ENCODE measurements at places on chromosomes 3 and 15.

DNA sequence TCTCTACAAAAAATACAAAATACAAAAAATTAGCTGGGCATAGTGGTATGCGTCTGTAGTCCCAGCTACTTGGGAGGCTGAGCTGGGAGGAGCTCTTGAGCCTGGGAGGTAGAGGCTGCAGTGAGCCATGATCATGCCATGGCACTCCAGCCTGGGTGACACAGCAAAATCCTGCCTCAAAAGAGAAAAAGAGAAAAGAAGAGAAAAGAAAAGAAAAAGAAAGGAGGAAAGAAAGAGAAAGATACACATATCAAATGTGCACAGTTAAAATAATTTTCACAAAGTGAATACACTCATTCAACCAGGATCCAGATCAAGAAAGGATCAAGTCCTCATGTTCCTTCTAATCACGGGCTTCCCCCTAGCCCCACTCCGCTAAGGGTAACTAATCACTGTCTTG, 5.8 kb upstream of the C15orf61 start:
- DNase-seq: no peak

GRCh38 chr15:40593165-40593564, 884 bp upstream of the KNL1 start:
- DNase-seq: no peak

DNA sequence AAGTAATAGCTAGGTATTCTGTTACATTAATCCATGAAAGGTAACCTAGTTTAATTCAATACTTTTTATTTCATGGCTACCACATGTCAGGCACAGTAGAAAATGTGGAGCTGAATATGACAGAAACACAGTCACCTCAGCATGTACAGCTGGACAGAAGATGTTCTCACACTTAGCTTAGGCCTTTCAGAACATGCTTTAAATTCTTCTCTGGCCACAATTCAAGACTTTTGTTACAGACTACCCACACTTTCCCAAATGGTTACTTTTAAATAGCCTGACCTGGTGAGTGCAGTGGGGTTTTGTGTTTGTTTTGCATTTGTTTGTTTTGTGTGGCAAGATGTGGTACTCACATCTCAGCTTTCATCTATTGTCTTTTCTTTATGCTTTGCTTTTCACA, 1079.5 kb downstream of the IGSF11 start:
- no peak for DNase-seq

DNA sequence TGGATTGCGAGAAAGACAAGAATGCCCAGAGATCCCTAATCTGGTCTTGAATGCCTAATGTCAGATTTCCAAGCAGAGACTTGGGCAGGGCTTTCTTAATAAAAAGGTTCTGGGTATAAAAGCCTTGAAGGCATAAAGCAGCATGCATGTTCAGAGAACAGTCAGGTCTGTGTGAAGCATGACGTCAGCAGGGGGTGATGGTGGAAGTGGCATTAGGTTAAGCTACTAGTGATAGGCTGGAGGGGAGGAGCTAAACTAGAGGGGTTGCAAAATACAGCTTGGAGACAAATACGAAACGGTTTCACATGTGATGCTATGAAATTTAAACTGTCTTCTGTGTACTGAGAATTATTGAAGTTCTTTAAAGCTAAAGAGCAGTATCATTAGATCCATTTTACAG, 125.6 kb downstream of the VPS8 start:
- no peak for DNase-seq

DNA sequence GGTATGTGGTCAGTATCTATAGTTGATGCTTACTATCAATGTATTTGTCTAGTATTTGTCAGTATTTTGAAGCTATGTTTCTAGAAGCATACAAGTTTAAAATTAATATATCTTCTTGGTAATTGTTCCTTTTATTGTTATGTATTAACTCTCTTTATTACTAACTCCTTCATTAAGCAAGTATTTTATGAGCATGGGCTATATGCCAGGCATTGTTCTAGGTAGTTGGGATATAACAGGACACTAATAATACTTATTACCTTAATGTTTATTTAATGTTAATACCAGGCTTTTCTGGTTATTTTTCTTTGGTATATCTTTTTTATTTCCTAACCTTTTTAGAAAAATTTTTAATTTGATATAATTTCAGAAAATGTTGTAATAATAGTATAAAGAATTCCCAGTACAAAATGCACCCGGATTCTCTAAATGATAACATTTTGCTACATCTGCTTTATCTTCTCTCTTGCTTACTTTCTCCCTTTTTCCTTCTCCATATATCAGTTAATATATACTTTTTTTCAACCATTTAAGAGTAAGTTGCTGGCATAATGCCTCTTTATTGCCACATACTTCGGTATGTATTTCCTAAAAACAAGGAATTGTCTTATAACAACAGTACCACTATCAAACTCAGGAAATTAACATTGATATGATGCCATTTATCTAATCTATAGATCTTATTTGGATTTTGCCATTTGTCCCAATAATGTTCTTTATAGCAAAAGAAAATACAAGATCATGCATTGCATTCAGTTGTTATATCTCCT, 30.9 kb downstream of the LRRC49 start:
- DNase-seq: no peak

DNA sequence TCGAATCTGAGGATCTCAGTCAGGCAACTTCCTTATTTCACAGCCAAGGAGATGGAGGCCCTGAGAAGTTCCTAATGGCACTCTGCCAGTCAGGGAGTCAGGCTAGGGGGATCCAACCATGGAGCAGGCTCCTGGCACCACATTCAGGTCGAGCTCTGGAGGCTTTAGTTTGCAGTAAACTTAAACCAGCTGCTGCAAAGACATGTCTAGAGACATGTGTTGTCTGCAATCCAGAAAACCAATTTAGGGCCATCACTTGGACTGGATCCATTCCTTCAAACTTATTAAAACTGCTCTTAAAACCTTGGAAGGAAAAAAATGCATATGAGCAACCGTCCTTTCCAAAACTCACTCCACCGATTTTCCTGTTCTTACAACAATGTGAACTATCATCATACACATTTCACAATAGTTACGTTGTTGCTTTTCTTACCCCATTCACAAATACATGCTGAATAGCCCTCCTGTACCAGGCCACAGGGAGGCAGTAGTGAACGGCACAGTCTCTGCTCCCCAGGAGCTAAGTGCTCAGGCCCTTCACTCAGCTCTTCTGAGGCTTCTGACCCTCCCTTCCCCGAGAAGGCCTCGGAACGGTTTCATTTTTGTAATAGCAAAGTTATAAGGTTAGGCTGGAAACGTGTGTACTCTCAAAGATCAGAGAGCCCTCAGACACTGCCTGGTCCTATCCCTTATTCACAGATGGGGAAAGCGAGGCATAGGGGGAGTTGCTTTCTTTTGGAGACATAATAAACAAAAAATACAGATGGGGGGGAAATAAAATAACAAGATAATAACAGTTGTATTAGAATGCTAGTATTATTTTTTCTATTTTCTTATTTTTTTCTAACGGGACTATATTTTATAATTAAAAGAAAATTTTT, 20.1 kb downstream of the RFT1 start:
- peak; percentile 62 for DNase-seq

GRCh38 chr3:128447561-128448013, 19.1 kb downstream of the DNAJB8 start:
- no peak for DNase-seq

GRCh38 chr15:100859970-100860828, 19.4 kb upstream of the ALDH1A3 start:
- DNase-seq: no peak

- DNase-seq: no peak
Measured at GRCh38 chr3:140994316-140994715, 52.7 kb downstream of the SLC25A36 start.

DNA sequence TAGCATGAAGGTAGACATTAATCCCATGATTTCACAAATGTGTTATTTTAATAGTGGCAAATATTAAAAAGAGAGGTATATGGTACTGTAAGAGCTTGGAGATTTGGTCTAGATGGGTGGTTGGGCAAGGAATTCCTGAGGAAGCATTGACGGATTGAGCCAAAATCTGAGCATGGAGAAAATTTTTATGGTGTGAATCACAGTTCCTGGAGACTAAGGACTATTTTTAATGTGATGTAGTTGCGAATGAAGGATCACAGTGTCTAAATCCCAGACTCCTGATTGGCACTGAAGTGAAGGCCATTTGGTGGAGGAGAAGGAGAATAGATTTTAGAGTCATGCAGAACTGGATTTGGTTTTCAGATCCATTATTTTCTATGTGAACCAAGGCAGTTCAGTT, 188.7 kb upstream of the FEZF2 start:
- peak; percentile 68 for DNase-seq

- DNase-seq: no peak
Measured at GRCh38 chr3:135000465-135000864, 205.4 kb downstream of the EPHB1 start.

DNA sequence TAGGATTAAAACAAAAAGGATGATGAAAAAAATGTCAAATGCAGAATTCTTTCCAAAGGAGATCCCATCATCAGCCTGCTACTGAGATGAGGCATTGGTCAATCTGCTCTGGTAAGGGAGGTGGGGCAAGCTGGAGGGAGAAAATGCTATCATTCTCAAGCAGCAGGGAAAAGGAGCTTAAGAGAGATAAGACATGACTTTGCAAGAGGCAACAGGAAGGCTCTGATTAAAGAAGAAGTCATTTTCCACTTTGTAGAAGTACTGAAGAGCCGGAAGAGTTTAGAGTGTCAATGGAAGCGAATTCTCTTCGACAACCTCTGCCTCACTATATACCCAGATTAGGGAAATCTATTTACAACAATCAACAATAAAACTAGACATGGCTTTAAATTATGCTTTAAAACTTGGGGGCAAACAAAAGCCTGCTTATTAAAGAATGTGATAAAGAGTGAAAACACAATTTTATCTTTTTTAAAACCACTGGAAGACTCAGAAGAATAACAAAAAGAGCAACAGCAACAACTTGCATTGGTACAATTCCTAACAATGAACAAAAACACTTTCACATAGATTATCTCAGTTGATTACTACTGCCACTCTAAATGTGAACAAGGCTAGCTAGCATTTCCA, 81.8 kb upstream of the NANOGP8 start:
- no peak for DNase-seq

Measured in fibroblast of skin of left biceps (primary cell).